HCT116 (cell line): ENCODE measurements at places on chromosomes 2 and 18.

GRCh38 chr2:38171208-38171855 lies 95.4 kb upstream of the CYP1B1 start:
- no peak for DNase-seq

DNA sequence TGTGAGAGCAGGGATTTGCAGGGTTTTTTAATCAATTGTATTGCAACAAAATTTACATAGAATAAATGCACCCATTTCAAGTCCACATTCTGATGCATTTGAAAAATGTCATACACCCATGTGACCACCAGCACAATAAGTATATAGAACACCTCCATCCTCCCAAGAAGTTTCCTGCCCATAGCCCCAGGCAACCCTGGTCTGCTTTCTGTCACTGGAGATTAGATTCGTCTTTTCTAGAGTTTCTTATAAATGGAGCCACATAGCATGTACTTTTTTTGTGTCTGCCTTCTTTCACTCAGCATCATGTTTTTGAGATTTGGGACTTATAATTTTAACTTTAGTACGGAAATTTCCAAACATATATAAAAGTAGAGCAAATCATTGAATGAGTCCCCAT lies 127.2 kb upstream of the EPAS1 start:
- DNase-seq = no peak

- DNase-seq = no peak
Measured at GRCh38 chr2:179129574-179130238, 79.8 kb upstream of the CCDC141 start.

GRCh38 chr2:138329162-138329561 lies 172.4 kb upstream of the SPOPL start:
- no peak for DNase-seq

- DNase-seq = no peak
Measured at GRCh38 chr2:205657579-205657978, 24.7 kb upstream of the NRP2 start.

- DNase-seq = no peak
Measured at GRCh38 chr18:13915391-13915790, at the start of gene MC2R. Gene MC2R, minus strand, starts transcription at chr18:13915536. Its CDS starts 30,018 bp downstream, at chr18:13885518.

GRCh38 chr18:63220903-63221302 lies 98.7 kb downstream of the BCL2 start:
- DNase-seq = no peak

DNA sequence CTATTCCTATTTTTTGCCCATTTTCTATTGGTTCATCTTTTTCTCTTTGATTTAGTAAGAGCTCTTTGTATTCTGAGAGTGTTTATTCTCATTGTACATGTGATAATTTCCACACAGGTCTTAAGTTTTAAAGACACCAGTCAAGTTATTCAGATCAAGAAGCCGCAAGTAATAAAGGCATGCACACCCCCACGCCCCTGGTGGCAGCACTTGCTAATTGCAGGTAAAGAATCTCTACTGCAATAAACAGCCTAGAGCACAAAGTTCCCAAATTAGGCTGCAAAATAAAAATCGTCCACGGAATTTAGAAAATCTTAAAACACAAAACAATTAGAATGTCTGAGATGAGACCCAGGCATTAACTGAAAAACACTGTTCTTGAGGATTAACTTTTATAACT lies 45.2 kb downstream of the ST3GAL5 start:
- no peak for DNase-seq

DNA sequence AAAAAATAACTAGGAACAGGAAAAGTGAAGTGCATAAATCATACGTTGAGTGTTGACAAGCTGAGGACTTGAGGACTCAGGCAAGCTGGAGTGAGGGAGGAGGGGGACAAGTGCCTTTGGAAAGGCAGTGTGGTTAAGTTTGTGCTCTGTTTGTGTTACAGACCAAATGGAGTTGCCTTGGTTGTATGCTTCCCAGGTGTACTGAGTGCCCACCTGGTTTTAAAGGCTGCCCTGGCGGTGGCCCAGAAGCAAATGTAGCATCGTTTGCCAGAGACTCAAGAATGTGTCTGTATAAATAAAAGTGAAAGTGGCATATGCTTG lies 240.9 kb downstream of the PRKCE start:
- DNase-seq = no peak

GRCh38 chr2:172806493-172806892 lies 70.8 kb downstream of the RAPGEF4 start:
- DNase-seq = peak; percentile 37

DNA sequence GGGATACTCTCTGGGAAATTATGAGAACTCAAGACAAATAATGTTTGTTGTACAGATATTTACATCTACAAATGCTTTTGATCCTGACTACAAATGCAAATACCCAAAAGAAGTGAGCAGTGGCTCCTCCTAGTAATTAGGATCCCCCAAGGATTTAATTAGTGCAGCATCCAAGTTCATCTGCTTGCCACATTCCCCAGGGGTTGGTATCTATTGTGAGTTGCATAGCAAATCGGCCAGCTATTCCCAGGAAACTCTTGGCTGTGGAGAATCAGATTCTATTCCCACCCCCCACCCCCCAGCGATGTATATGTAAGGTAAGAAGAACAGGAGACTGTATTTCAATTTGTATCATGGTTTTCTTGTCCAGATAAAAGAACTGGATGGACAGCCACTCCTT lies 725.1 kb upstream of the CDH7 start:
- no peak for DNase-seq

DNA sequence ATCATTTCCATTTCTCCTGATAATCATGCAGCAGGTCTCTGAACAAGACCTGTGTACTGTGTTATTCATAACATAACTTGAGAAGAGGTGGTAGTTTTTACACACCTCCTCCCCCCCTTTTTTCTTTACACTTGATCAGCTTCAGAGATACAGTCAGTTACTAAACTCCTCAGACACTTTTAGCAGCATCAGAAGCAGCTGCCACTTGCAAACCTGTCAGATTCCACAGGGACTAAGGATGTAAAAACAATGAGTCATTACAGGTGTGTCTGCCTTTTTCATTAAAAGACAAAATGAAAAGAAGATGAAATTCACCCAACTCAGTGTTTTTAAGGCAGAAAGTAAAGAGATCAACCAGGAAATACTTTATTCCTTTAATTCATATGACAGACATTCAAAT lies 254.0 kb downstream of the NRXN1 start:
- no peak for DNase-seq

- DNase-seq = no peak
Measured at GRCh38 chr2:106342831-106343251, 125.4 kb downstream of the RGPD3 start.

DNA sequence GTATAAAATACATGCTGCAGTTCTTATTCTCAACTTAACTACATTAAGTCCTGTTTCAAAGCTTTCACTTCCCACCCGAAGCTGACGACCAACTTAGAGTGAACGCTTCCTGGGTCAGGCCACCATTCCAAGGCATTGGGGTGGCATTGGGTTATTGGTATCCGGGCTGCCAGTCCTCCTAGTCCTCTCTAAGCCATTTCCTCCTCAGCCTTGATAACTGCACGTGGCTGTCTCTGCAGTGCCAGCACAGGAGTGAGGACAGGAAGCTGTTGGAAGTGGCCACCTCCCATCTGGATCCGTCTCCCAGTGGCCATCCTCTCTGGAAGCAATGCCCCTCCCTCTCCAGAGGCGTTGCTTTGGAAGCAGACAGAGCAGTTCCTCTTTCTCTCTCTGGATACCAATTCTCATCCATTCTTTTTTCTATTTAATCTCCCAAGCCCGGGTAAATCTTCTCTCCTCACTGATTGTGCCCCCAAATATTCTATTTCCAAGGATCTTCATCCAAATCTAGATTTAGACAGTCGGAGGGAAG lies 354.7 kb downstream of the EIPR1 start:
- no peak for DNase-seq

- DNase-seq = no peak
Measured at GRCh38 chr18:27253571-27253970, 68.5 kb upstream of the CHST9 start.

GRCh38 chr2:241774419-241775222 lies 2.0 kb upstream of the GAL3ST2 start:
- DNase-seq = peak; percentile 29

- peak; percentile 95 for DNase-seq
Measured at GRCh38 chr2:65432227-65433190, at the start of gene SPRED2. Gene SPRED2, minus strand, starts transcription at chr2:65432599. Its CDS starts 612 bp downstream, at chr2:65431987.

- no peak for DNase-seq
Measured at GRCh38 chr2:103667335-103667884, 905.6 kb downstream of the TMEM182 start.

DNA sequence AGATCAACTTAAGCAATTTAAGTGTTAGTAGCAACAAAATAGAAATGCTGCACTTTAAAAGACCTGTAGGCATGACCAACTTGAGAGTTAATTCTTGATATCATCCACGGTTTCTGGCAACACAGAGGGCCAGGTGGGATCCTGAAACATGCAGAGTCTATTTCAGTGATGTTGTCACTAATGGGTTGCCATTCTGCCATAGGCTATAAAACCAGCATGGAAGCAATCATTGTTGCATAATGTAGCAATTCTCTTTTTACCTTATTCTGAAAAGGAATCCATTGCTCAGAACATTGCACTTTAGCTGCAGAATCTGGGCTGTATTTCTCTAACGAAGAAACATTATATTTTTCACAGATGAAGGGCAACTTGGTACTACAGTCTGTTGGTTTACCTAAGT lies 53.9 kb upstream of the CD302 start:
- DNase-seq = no peak

GRCh38 chr2:10246370-10246769 lies 56.3 kb upstream of the HPCAL1 start:
- no peak for DNase-seq

DNA sequence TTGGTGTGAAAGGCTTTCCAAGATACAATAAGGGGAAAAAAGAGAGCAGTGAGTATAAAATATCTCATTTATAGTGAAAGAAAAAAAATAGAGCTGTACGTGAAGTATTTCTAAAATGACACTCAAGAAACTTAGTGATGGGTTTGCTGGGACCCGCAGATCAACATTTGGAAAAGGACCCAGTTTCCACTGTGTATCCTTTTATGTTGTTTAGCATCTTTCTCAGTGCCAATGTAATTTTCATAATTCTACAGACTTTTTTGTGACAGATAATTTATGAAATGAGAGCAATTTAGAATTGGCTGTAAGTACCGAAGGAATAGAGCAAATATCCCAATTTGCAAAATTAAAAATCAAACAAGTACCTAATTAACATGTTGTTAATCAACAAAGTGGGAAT lies 116.9 kb downstream of the SH3BP4 start:
- DNase-seq = no peak

- no peak for DNase-seq
Measured at GRCh38 chr18:22363867-22364463, 53.8 kb downstream of the CTAGE1 start.

DNA sequence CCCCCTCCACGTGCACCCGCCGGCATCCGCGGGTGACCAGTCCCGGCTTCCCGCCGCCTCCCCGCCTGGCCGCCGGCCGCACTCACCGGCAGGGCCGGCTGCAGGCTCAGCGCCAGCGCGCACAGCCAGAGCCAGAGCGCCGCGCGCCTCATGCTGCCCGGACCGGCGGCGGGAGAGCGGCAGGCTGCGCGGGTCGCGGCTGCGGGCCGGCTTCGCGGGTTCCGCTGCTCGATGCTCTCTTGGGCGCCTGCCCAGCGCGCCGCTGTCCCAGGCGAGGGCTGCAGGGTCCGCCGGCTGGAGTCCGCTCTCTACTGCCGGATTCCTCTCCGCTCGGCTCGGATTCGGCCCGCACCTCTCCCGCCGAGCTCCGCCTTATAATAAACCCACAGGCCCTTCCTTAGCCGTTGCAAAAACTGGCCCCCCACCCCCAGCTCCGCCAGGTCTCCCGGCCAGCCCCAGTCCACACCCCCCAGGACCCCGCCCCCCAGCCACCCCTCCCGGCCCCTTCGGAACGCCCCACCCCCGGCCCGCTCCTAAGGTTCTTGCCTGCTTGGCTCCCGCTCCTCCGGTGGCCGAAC lies at the start of gene SDC1:
Gene SDC1, minus strand, starts transcription at position 415 of the 578 bp plus-strand sequence. Its CDS starts 263 bp downstream, at position 152.
- DNase-seq = no peak

- DNase-seq = no peak
Measured at GRCh38 chr2:149924549-149925213, 337.1 kb upstream of the MMADHC start.

GRCh38 chr2:73214120-73215035 lies at the start of gene SMYD5:
Gene SMYD5, plus strand, starts transcription at chr2:73214245. Its CDS starts 22 bp downstream, at chr2:73214267.
- DNase-seq = peak; percentile 69

DNA sequence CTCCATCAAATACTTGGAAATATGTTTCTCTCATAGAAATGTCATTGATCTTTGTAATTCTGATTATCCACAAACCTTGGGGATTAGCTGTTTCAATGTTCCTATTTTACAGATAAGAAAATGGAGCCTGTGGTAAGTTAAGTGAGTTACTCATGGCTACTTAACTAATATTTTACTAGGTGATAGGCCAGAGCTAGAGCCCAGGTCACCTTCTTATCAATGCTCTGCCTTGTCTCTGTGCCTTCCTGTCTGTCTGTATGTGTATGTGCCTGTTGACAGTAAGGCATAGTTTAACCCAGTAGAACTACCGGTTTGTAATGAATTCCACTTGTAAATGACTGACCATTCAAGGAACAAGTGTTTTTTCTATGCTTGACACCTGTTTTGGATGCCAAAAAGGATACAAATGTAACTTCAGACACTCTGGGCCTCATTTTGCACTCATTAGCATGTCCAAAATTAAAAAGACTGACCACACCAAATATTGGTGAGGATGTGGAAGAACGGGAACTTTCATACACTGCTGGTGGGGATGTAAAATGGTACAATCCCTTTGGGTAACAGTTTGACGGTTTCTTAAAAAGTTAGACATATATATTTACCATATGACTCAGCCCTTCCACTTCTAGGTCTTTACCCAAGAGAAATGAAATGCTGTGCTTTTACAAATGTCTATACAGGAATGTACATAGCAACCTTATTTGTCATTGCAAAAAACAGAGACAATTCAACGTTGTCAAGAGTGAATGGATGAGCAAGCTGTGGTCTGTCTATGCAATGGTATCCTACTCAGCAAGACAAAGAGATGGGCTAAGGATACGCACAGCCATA lies 19.6 kb upstream of the IL1A start:
- DNase-seq = no peak

DNA sequence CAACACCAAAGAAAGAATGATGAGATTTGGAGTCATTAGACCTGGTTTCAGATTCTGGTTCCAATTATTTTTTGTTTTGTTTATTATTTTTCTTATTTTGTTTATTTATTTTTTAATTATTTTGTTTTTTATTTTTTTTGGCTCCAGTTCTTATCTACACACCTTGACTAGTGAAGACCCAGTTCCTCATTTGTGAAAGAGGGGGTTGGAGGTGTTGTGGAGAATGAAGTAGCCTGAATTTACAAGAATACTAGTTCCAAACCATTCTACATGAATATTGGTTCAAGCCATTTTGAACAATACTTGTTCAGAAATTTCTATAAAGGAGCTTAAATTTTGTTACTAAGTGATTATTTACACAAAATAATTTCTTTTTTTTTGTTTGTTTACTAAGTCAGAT lies 6.9 kb upstream of the KCNJ13 start:
- DNase-seq = no peak

- no peak for DNase-seq
Measured at GRCh38 chr2:11977766-11978524, 231.5 kb downstream of the LPIN1 start.
